NCI-H1417 (cell line): ENCODE measurements at places on chromosomes 6 and 20.

GRCh38 chr6:30071081-30071818, 4.3 kb downstream of the PPP1R11 start:
- DNase-seq: no peak

DNA sequence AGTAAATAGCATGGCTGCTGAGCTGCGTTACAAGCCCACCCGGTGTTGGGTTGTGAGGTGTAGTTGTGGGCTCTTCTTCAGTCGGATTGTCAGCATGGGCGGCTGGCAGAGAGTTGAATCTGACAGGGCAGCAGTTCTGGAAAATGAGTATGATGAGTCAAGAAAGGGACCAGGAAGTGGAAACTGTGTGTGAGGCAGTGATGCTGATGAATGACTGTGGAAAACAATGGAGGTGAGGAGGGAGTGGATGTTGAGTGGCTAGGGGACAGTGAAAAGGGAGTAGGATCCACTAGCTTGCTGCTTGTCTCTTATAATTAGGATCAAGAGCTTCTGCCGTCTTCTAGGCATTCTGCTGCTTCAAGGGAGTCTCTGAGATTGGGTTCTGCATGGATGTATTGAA, 154.3 kb downstream of the ESR1 start:
- DNase-seq: no peak

- DNase-seq: no peak
Measured at GRCh38 chr6:87738744-87739143, 36.7 kb upstream of the AKIRIN2 start.

DNA sequence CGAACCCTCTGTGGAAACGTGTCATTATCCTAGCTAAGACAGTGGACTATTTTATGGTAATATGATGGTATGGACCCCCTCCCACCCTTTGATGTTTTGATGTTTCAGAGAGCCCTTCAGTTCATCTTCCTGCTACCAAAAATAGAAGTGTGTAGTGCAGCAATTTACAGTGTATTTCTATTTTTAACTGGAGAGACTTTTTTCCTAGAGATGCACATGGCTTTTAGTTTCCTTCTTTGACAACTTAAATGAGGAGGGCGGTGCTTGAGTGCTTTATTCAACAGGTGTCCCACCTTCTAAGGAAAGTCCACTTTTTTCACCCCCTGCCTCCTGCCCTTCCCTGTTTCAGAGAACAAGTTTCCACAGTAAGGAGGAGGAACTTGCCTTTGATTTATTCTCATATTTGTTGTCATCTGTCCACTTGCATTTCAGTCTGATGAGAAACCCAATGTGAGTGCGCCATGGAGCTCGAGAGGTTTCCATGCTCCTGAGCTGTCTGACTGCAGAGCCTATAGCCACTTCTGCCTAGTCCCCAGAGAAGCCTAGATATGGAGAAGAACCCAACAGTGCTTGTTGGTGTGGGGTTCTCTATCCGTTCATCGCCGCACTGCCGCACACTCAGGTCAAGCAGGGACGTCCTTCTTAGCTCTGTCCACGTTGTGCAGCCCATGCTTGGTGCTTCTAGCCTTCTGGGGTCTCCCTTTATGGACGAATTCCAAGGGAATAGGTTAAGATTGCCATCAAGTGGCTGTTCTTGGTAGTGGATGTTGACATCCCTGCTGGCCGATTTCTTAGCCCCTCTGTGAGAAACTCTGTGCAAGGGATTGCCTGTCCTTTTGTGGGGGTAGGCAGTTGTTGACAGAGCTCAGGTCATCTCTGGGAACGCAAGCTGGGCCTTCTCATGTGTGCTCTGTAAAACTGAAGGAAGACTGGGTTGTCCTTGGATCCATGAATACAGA, 144.2 kb downstream of the JARID2 start:
- DNase-seq: peak; percentile 59

DNA sequence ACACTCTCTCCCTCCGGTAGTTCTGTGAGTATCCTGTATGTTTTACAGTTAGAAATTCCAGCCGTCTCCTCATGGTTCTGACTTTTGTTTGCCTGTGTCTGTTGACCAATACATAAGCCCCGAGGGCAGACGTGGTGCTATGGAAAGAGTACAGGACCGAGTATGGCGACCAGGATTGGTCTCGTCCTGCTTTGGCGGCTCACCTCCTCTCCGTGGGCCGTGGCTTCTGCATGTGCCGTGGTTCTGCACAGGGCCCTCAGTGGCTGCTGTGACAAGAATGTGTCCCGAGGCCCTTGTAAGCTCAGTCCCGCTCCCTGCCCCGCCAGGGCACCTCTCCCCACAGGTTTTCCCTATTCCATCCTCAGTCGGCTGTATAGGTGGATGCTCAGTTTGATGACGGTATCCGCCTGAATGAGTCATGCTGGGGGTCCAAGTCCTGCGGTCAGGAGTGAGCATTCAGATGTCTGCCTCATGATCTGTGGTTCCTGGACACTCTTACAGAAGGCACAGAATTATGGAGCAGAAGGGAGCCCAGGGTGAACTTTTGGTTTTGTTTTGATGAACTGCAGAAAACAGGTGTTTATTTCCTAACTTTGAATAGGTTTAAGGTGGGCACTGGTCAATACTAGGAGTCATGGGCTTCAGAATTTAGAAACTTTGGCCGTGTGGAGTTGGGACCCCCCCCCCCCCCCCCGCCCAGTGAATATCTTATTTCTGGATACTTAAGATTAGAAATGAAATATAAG, 1.2 kb downstream of the ARFGAP1 start:
- no peak for DNase-seq

DNA sequence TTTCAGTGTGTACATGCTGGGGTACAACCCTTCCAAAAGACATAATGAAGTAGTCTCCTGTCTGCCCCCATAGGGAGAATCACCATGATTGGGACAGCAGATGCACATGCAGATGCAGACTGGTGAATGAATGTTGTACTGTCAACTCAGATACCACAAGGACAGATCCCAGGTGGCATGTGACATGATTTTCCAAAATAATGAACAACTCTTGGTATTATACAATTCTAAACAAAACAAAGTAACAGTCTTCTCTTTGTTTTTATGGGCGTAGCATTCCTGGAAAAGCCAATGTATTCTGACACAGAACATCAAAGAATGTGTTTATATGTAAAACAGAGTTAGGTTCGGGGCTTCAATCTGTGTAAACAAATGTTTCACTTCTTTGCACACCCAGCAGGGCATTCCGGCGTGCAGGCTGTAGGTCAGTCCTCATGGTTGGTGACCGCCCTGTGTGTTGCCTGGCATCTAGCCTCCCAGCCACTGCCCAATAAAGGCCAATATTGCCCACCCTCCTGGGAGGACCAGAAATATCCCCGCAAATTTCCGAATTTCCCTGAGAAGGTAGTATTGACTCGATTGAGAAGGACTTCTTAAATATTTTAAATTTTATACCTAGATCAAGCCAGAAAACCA, 127.7 kb downstream of the KLHL32 start:
- no peak for DNase-seq

DNA sequence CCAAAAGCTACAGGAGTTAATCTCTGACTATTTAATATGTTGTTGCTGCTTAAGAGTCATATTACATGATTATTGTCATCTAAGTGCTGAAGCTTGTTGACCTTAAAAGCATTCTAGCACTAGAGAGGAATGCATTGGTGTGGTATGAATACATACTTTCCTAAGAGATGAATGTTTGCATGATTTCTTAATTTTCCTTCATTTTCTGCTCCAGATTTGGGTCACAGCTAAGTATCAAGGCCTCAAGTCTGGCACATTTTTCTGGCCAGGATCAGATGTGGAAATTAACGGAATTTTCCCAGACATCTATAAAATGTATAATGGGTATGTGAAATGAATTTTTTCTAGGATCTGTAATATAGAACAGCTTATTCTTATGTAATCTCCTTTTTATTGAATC, 53.6 kb downstream of the ENPP1 start:
- DNase-seq: no peak

GRCh38 chr6:105875974-105876640, 210.0 kb upstream of the PRDM1 start:
- peak; percentile 12 for DNase-seq

GRCh38 chr6:140105857-140106256, 731.4 kb upstream of the CITED2 start:
- peak; percentile 23 for DNase-seq

DNA sequence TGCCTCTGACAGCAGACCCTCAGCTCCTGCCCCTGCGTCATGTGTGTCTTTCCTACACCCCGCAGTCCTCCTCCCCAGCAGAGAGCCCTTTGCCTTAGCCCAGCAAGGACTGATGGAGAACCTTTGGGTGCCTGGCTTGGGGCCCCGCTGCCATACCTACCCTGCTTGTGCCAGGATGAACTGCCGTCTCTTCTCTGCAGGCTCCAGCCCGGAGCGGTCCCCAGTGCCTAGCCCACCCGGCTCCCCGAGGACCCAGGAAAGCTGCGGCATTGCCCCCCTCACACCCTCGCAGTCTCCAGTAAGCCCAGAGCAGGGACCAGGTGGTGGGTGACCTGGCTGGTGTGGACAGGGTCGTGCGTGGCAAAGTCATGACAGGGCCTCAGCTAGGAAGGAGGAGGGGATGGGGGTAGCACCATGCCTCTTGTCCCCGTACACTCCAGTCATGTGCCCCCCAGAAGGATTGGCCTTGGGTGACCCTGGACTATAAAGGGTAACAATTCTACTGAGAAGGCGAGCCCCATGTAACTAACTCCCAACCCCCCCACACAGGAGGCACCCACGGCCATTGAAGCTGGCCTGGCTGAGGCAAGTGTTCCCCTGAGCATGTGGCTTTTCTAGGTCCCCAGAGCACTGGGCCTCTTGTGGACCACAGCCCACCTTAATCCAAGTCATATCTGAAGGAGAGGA, 8.3 kb downstream of the HSPA12B start:
- DNase-seq: no peak

DNA sequence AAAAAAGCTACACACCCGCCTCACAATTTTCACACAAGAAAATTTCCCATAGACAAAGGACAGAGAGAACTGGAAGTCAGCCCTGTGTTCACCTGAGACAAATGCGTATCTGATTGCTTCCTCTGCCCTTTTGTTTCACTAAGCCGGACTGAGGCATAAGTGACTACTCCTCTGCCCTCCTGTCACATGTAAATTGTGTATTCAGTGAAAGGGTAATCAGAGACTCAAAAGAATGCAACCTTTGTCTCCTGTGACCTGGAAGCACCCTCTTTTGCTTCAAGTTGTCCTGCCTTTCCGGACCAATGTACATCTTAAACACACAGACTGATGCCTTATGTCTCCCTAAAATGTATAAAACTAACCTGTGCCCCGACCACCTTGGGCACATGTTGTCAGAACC, 483.8 kb upstream of the EYS start:
- DNase-seq: no peak

- no peak for DNase-seq
Measured at GRCh38 chr6:88651400-88651799, 312.0 kb downstream of the RNGTT start.

- DNase-seq: no peak
Measured at GRCh38 chr6:168305863-168306262, 13.7 kb downstream of the DACT2 start.
